ENCODE measurements at places on chromosomes 7 and 10.

- DNase-seq: no peak
These were observed 31.5 kb upstream of the RBM20 start for GRCh38 chr10:110612629-110613028.

GRCh38 chr10:103859161-103860086, 4.0 kb upstream of the SH3PXD2A start:
- peak; percentile 71 for DNase-seq

DNA sequence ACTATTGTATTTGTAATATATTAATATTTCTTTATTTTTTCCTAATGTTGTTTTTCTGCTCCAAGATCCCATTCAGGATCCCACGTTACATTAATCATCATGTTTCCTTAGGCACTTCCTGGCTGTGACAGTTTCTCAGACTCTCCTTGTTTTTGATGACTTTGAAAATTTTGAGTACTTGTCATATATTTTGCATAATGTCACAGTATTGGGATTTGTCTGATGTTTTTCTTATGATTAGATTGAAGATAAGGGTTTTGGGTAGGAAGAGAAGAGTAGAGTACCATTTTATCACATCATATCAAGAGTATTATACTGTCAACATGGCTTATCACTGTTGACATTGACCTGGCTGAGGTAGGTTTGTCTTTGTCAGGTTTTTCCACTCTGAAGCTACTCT, 146.3 kb upstream of the TPK1 start:
- no peak for DNase-seq

DNA sequence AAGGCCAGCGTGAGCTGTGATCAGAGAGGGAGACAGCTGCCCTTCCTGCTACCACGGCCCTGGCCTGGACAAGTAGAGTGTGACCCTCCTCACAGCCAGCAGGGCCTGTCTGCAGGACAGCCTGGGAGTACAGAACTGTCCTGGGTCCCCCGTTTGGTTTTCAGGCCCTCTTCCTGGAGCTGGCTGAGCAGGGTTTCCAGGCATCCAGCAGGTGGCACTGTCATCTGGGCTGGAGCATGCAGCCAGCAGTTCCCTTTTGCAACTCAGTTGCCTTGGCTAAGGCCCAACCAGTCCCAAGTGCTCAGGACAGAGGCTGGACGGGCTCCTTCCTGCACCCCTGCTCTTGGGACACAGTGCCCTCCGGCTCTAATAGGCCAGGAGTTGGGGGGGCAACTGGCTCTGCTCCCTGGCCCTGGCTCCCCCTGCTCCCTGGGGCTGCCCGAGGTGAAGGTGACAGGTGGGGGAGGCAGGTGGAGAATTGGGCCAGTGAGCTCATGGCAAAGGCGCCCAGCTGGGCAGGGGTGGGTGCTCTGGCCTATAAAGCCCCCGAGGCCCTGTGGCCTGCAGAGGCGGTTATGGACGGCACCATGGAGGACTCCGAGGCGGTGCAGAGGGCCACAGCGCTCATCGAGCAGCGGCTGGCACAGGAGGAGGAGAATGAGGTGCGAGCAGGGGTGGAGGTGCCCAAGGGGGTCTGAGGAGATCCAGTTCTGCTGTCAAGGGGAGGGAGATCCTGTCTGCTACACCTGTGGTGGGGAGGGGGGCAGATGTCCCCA, at the start of gene ANKRD2:
ANKRD2 (plus strand) TSS at position 566 of the 776 bp plus-strand sequence; CDS start at position 576, 10 bp downstream.
- peak; percentile 84 for DNase-seq

DNA sequence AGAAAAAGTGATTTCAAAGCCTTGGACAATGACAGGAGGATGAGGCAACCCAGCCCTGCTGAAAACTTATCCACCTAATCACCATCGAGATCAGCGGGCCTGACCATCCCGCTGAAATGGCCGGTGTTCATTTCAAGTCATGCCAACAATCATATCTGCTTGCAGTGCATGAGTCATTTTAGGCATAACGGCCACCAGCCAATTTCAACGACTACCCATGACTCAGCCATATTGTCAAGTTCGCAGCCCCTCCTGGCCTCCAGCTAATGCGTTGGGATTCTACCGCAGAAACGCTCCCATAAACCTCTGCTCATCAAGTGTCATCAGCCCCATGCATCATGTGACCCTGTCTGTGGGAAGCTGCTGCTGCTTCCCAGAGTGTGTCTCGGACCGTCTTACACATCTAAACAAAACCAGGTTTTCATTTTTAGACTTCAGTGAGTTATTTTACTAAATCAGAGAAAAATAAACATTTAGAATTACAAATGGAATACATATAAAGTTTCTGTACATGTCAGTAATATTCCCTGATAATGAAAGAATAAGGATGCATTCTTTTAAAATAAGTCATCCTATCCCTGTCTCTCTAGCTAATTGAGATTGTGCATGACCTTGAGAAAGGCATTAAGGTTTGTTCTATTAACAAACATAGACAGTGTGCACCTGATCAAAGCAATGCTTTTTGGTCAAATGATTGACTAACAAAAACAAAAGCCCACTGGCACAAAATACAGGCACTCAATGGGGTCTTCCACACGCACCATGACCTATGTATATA, 188.9 kb downstream of the ADAM12 start:
- no peak for DNase-seq

GRCh38 chr10:63964406-63964805, 443.2 kb downstream of the REEP3 start:
- DNase-seq: no peak

- no peak for DNase-seq
These were observed 22.6 kb downstream of the CHCHD3 start for GRCh38 chr7:133059263-133059662.

DNA sequence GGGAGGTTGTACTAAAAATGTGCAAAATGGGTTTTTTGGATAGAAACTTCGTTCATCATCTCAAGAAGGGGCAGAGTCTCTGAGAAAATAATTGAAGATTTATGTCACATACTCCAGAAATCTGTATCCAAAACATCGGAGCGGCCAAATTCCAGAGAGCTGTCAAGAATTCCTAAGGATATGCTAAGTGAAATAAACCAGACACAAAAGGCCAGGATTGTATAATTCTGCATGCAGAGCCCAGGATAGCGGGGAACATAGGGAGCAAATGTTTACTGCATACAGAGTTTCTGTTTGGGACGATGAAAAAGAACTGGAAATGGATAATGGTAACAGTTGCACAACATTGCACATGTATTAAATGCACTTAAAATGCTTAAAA, 224.2 kb upstream of the AUTS2 start:
- no peak for DNase-seq

DNA sequence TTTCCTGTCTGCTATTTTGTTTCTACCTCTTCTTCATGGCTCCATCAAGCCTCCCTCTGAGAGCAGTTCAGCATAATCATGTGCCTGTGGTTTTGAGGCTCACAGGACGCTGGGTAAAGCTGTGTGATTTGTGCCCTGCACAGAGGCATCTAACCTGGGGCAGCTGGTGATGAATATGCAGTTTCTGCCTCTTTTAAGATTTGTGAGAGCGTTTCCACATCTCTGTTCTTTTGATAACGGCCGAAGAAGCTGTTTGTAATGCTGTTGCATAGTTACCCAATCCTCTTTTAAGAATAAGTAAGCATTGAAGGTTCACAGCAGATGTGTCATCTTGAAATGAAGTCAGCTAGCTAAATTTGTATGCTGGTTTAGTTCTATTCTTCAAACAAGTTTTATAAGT, 45.2 kb downstream of the PNLIPRP3 start:
- DNase-seq: no peak

GRCh38 chr10:62614389-62615157, 189.9 kb upstream of the ADO start:
- no peak for DNase-seq

GRCh38 chr7:129870668-129871067, 82.1 kb downstream of the UBE2H start:
- no peak for DNase-seq

DNA sequence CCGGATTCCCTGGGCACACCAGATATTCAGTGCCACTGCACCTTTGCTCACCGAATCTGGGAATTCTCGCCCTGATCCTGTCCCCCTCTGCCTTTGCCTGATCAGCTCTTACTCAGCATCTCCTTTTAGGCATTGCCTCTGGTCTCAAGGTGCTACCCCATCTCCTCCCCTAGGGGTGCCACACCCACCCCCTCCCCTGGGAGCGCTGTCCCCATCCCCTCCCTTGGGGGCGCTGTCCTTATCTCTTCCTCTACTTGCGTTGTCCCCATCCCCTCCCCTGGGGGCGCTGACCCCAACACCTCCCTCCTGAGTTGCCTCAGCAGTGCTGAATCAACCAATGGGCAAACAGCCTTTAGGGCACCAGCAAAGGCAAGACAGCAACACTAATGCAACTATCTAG, 686.9 kb upstream of the FOXK1 start:
- DNase-seq: peak; percentile 73

DNA sequence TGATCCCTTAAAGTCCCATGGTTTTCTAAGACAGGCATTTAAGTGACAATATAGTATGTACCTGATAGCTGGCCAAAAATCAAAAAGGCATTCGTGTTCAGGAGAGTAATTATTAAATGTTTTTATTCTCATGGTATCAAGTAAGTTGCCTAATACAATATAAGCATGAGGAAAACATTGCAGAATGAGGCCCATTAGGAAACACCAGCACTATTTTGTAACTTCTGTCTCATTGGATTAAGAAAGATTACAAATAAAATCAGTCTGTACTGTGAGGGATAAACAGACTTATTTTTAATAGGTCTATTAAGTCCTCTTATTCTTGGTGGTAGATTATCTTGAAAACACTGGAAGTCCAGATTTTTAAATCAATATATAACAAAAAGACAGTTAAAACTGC, 110.1 kb downstream of the SNX13 start:
- DNase-seq: no peak

- no peak for DNase-seq
These were observed 62.1 kb downstream of the NPY start for GRCh38 chr7:24346129-24346528.

DNA sequence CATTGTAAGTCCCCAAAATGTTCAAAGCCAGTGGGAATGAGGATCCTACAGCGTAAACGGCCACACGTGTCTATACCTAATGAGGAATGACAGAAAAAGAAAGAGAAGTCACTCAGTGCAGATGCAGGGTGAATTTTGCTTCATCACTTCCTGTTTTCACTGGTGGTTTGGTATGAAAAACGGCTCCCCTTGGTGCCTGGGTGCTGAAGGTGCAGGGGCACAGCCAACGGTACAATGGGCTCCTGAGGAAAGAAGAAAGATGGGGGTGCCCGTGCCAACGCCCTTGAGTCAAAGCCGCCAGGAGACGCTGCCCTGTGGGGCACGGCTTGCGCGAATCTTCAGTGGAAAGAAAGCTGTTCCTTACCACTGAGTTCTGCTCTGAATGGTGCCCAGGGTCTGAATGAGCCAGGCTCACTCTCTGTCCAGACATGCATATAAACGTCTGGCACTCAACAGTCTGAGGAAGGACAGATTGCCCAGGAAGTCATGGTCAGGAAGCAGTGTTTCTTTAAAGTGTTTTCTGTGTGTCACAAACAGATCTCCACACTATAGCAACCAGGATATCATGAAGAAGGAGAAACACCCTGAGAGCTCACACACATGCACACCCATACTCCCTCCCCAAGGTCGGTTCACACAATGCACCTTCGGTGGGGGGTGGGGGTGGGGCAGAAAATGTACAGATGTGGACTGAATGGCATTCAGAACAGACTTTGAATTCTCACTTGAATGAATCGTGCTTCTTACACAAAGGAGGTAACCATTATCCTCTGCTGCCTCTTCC, 105.8 kb downstream of the ELMO1 start:
- no peak for DNase-seq

Measured in neural progenitor cell (in vitro differentiated cells).